ENCODE measurements at places on chromosomes 5 and 9.

DNA sequence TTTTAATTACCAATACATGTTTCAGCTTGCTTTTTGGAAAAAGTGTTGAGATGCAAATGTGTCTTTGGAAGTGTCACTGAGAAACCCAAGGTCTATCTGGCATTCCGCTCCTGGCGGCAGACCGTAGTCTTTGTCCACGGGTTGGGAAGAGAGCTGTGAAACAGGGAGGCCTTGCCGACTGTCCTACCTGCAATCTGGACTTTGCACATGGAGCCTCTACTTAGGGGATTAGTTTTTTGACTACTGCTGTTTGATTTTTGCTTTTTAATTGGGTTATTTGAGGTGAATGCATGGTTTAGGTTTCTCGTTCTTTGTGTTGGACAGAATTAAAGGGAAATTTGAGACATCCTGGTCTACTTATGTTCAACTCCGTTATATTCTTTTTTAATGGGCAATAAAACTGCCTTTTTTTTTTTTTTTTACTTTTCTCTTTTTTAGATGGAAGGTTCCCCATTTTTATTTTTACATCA lies 25.7 kb downstream of the TRIO start:
- no peak for DNase-seq

DNA sequence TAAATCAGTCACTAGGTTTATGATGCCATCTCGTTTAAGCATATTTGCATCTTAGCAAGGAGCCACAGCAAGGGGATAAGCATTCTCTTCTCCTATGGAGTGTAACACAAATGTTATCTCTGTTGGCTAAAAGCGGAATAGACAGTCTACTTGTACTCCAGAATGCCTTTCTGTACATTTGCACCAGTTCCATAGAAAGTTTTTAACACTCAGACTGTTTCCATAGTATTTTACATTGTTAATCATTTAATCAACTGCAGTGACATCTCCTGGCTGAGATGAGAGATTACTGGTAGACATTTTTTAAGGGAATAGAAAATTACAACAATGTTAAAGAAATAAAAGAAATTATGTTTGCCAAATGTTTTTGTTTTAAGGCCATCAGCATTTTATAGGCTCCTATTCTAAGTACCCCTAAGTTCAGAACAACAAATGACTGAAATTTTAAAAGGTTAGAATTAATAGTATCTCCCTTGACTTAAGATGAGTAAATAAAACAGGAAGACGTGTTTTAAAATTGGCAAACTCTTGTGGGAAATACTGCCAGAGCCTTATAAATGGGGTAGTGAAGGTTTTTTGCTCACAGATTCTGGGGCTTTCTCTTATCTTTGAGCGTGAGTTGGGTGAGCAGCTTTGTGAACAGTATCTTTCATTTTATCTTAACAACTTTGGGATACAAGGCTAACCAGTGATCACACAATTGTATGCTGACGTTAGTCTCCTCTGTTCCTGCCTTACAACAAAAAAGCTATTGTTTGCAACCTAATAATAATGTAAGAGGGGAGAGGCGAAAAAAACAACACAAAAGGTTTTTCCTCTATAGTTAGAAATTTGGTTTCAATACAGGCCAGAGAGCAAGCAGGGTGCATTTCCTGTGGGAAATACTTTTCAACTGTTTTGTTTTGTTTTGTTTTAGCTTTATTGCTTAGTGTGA lies 294.3 kb downstream of the FBXL7 start:
- DNase-seq, result peak; percentile 40

DNA sequence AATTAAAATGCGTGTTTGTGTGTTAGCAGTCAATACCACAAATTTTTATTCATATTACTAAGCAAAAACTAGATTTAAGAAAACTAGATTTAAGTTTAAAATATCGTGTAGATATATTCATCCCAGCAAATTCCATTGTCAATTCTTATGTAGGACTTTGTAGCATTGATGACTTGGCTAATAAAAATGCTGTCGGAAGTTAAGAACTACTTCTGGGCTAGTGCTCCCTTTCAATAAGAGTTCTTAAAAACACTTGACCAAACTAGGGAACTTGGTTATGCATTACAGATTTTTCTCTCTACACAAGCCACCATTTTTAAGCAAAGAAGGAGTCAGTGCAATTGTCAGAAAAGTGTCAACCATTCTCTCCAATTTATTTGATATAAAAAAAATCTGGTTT lies 68.7 kb upstream of the RAD23B start:
- no peak for DNase-seq

DNA sequence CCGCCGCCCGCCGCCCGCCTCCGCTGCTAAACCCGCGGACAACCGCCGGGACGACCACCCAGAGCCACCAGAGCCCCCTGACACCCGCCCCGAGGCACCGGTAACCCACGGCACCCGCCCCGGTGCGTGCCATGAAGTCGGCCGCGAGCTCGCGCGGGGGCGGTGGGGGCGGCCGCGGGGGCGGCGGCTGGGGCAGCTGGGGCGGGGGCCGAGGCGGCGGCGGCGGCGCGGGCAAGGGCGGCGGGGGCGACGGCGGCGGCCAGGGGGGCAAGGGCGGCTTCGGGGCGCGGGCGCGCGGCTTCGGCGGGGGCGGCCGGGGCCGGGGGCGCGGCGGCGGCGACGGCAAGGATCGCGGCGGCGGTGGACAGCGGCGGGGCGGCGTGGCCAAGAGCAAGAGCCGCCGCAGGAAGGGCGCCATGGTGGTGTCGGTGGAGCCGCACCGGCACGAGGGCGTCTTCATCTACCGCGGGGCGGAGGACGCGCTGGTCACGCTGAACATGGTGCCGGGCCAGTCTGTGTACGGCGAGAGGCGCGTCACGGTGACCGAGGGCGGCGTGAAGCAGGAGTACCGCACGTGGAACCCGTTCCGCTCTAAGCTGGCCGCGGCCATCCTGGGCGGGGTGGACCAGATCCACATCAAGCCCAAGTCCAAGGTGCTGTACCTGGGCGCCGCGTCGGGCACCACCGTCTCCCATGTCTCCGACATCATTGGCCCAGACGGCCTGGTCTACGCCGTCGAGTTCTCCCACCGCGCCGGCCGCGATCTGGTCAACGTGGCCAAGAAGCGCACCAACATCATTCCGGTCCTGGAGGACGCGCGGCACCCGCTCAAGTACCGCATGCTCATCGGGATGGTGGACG lies 499 bp downstream of the FBLL1 start:
- DNase-seq, result peak; percentile 32

GRCh38 chr5:37323607-37324006 lies 47.3 kb downstream of the NUP155 start:
- DNase-seq, result no peak

All from GM23248 (cell line).